ENCODE measurements at places on chromosomes 6 and 20.

GRCh38 chr6:137028912-137029311 lies 15.9 kb downstream of the IL20RA start:
- no peak for DNase-seq

DNA sequence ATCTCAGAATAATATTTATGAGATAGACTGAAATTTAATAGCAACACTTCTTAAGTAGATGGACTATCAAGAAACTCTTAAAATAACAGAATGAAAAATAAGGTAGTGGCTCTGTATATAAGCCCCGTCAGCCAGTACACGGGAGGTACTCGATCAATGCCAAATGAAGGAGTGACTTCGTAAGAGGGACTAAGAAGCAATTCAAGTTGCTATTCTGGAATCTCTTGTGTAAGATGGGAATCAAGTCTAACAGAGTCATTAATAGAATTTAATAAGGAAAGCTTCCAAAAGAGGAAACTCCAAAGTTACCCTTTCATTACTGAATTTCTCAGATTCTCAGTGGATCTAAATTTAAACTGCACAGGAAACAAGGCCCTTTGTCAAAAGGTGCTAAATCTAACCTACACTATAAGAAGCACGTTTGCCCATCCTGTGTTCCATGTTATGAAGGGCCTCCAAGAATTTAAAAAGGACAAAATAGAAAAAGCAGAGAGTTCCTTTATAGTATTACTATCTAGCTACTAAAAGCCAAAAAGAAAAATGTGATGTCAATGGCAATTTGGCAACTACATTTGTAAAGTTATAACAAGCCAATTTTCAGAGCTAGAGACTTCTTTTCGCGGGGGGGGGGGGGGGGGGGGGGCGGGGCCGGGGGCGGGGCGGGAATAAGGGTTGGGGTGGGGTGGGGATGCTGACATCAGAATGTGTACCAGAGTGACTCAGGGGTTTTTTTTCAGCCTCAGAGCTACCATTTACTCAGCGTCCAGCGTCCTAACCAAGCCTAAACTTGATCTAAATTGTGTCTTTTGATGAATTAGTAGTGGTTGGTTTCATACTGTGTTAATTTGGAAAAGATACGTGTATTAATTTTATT lies 200.6 kb downstream of the GMPR start:
- DNase-seq: no peak

DNA sequence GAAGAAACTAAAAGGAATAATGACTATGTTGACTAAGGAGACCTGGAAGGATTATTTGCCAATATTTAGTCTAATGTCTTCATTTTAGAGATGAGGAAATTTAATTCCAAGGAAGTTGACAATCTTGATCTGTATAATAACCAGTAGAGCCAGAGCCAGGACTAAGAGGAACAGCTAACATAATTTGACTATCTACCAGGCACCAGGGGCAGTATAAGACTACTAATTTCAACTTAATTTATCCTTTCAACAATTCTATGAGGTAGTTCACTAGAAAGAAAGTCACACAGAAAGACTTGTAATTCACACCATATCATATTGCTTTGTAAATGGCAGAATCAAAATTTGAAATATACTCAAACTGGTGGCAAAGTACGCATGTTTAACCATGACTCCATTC lies 273.0 kb upstream of the STXBP5 start:
- no peak for DNase-seq

- DNase-seq: no peak
Measured at GRCh38 chr6:29728173-29728874, 5.1 kb downstream of the HLA-F start.

GRCh38 chr6:43052842-43053544 lies 658 bp downstream of the CUL7 start:
- DNase-seq: no peak

DNA sequence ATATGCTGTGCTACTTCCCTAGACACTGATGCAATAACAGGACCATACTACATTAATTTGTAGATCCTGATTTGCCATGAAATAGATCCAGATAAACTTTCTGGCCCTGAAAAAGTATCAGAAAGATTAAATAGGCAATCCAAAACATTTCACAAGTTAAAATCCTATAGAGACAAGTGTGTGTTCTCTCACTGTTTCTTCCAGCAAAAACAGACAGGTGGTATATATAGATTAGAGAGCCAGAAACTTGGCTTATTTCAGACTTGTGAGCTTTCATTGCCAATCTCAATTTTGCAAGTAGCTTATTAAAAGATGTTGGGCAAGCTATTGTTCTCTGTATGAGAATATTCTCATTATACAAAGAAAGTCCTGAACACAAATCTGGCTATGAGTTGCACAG lies 289.1 kb upstream of the MANEA start:
- no peak for DNase-seq

DNA sequence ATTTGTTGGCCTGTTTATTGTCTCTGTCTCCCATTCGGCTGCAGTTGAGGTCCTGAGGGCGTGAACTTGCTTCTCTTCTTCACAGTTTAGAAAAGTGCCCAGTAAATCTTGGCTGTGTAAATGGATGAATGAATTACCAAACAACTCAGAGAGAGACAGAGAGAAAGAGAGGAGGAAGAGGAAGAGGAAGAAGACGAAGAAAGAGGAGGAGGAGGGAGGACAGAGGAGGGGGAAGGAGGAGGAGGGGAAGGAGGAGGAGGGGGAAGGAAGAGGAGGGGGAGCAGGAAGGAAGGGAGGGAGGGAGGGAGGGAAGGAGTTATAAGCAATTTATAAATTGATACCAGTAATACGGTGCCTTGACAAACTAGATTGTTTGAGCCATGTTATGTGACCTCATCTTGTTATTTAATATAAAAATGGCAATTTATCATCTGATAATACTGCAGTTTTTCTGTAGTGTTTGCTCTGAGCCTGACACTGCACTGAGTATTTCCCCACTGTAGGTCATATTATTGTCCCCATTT lies 18.7 kb downstream of the HCK start:
- no peak for DNase-seq

DNA sequence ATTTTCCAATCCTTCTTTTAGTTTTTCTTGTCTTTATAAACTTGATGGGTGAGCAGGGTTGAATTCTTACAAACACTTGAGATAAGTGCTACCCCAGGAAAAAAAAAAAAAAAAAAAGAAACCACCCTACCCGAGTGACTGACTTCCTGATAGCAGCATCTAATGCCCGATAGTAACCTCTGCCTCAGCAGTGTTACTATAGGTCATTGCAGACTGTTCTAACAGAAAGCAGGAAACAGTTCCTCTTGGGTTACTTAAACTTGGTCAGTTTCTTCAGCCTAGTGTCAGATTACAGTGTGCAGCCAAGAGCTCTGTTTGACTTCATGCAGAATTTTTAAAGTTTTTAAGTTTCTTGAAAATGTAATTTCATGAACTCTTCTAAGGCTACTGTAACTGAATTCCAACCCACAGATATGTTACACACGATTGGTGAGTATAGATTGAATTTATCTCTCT lies 2.1 kb downstream of the MYLIP start:
- peak; percentile 31 for DNase-seq

DNA sequence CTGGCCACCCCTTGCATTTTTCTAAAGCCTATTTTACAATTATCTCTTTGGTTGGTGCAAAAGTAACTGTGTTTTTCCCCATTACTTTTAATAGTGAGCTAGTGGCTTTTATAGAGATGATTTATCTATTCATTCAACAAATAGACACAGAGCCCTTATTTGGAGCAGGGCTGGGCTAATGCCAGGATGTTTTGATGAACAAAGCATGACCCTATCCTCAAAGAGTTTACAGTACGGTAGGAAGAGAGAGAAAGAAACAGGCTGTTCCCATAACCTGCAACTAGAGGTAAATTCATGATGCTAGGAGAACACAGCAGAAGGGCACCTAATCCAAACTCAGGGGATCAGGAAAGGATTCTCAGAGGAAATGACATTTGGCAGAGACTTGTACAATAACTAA lies 37.3 kb upstream of the UST start:
- DNase-seq: no peak

Measured in DMS 273 treated with DMSO at 0.1 percent for 48 hours (cell line).